ENCODE measurements at places on chromosomes 5 and 9.

DNA sequence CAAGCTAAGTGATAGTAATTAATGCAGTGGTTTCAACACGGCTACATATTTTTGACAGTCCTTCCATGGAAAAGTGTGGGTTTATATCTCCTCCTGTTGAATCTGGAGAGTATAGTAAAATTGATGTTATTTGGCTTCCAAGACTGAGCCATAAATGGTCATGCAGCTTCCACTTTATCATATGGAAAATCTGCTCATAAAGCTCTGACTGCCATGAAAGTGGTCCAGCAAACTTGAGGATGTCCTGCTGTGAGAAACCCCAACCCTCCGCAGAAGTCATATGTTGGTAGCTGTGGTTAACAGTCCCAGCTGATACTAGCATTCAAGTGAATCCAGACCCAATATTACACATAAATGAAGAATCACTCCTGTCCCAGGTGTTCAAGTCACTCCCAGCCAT, 378.3 kb downstream of the KCTD16 start:
- no peak for DNase-seq

DNA sequence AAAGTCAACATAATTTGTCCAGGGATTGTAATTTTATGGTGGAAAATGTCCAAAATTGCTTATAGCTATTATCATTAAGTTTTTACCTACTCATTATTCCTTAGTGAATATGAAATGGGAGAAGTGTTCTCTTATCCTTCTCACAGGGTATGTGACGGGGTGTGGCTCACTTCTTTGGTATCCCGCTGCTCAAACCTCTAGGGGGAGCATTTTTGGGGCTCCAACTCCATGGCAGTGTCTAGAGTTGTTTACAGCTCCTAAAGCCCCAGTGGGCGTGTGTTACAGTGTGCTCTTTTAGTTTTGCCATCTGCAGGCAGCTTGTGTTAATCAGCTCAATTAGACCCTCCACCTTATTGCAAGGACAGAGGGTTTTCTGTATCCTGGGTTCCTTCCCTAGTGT, 89.4 kb downstream of the CDKN2A start:
- no peak for DNase-seq

GRCh38 chr9:127539982-127540663, 72.0 kb upstream of the STXBP1 start:
- DNase-seq: no peak

DNA sequence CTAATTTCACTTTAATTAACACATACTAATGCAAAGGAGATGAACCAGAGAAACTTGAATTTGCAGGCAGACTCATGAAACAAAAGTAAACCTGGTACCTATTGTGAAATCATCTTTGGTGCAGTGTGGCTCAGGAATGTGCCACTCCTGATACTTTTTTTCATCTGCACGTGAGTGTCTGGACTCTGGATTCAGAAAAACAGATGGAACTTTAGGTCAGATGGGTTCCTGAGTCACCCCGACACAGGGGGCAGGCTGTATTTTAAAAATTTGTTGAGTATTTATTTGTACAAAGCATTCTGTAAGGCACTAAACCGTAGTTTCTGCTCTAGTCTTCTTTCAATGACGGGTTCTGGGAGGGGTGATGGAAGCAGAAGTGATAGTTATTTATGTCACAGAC, 52.2 kb upstream of the TUT7 start:
- no peak for DNase-seq

DNA sequence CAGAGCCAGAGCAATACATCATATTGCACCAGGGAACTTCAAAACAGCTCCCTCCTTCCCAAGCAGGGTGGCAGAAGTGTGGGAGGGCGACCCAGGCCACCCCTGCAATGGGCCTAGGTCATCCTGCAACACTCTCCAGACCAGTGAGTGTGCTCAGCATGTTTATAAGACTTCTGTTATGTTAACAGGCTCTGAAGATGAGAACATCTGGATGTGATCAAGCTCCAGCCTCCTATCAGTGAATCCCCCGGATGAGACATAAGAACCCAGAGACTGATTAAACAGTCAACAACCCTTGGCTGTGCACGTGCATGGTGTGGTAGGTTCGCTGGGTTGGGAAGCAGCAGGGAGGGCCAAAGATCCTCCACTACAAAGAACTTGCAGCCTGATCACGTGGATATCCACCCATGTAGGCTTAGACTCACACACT, 63.3 kb downstream of the ABCA1 start:
- no peak for DNase-seq

GRCh38 chr5:153569036-153569435, 78.6 kb downstream of the GRIA1 start:
- DNase-seq: no peak

- DNase-seq: no peak
Measured at GRCh38 chr9:1910269-1910811, 104.8 kb upstream of the SMARCA2 start.

GRCh38 chr5:177403102-177403791, 2.8 kb upstream of the PFN3 start:
- no peak for DNase-seq

- no peak for DNase-seq
Measured at GRCh38 chr9:16824545-16825330, 45.7 kb downstream of the BNC2 start.

GRCh38 chr9:121786543-121786948, 135.1 kb downstream of the DAB2IP start:
- DNase-seq: no peak

DNA sequence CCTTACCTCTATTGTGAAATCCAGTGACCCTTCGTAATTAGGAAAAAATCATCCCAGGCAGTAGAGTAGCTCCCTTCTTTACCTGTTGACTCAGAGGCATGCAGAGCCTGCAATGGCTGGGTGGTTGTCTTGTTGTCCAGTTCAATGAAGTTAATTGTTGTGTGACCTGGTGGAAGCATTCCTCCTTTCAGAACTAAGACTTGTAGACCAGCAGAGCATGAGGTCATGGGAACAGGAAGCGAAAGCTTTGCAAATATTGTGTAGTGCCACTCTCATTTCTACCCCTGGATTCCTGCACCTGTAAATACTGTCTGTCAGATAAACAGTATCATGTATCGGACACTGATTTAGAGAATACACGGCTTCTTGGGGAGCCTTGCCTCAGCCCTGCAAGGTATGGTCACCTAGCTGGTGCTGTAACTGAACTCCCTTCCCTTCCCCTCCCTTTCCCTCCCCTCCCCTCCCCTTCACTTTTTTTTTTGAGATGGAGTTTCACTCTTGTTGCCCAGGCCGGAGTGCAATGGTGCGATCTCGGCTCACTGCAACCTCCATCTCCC, 5.7 kb upstream of the PRXL2C start:
- DNase-seq: no peak

- DNase-seq: no peak
Measured at GRCh38 chr9:117825609-117826347, 121.6 kb downstream of the TLR4 start.

GRCh38 chr9:132187121-132187620, 25.3 kb downstream of the NTNG2 start:
- no peak for DNase-seq

- no peak for DNase-seq
Measured at GRCh38 chr9:4333231-4333740, 33.4 kb upstream of the GLIS3 start.

GRCh38 chr5:158235159-158235547, 376.2 kb upstream of the CLINT1 start:
- no peak for DNase-seq

GRCh38 chr9:94792511-94792910, 66.0 kb downstream of the AOPEP start:
- no peak for DNase-seq

GRCh38 chr9:131605770-131606590, 60.7 kb downstream of the PRRT1B start:
- DNase-seq: no peak

GRCh38 chr5:98492258-98492657, 281.2 kb upstream of the RGMB start:
- no peak for DNase-seq

DNA sequence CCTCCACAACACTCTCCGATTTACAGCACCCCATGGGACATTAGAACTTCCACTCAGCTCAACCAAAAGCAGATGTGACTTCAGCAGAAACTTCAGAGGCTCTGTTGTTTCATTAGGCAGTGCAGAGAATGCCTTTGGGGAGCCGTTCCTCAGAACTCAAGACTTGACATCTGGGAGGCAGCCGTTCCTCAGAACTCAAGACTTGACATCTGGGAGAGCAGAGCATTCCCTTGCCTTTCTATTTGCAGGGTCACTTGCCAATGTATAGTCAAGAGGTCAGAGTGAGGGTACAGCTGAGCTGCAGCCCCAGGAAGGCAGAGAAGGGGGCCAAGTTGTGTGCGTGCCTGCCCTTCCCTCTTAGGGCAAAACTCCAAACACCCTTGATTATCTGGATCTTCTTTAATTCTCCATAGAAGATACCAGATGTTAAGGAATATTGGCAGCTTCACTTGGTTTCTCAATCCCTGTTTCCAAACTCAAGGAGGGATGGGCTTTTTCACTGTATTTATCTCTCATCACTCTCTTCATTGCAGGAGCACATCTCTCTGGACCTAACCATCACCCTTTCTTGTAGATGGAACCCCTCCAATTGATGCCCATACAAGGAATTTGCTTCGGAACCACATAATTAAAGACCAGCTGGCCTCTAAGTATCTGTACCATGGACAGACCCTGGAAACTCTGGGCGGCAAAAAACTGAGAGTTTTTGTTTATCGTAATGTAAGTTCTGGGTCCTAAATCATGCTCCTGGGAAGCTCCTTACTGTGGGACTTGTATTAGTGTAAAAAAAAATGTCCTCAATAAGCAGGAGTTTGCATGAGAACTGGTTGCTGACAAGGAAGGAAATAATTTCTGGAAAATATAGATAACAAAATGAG, 25.6 kb downstream of the TGFBI start:
- DNase-seq: no peak

DNA sequence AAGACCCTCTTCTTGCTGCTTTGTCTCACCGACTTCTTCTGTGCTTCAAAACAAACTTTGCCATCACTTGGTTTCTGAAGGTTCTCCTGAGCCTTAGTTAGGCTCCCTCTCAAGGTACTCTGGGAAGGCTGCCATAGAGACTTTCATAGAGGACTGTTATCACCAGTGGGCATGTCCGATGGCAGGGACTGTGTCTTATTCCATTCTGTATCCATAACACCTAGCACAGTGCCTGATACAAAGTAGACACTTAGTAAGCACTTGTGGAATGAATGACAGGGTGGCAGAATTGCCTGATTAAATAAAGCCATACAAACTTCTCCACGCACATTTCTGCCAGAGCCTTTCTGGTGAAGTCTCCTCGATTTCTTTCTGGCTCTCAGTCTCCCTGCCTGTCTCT, 32.7 kb downstream of the AGXT2 start:
- DNase-seq: no peak

DNA sequence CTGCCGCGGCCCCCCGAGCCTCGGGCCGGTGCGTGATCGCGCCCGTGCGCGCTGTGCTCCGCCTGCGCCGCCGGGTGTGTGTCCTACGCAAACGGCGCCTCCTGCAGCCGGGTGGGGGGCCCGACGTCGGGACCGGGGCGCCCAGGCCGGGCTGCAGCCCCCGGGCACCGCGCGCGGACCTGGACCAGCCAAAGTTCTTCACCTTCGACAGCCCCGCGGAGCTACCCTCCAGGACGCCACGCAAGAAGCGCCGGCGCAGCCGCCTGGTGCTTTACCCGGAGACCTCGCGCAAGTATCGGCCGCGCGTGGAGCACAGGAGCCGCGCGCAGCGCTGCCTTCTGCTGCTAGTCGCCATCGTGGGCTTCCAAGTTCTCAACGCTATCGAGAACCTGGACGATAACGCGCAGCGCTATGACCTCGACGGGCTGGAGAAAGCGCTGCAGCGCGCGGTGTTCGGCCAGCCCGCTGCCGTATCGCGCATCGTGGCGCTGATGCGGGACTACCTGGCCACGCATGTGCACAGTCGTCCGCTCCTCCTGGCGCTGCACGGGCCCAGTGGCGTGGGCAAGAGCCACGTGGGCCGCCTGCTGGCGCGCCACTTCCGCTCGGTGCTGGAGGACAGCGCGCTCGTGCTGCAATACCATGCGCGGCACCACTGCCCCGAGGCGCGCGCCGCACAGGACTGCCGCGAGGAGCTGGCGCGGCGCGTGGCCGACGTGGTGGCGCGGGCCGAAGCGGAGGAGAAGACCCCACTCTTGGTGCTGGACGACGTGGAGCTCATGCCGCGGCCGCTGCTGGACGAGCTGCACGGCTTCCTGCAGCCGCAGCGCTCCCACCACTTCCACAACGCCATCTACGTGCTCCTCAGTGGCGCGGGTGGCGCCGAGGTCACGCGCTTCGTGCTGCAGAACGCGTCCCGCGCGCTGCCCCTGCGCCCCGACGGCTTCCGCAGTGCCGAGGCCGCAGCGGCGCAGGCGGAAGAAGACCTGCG, 1.5 kb downstream of the TOR4A start:
- no peak for DNase-seq

- DNase-seq: no peak
Measured at GRCh38 chr5:148861088-148861487, 34.7 kb downstream of the ADRB2 start.

- DNase-seq: no peak
Measured at GRCh38 chr5:159826351-159827214, 89.7 kb upstream of the ADRA1B start.

DNA sequence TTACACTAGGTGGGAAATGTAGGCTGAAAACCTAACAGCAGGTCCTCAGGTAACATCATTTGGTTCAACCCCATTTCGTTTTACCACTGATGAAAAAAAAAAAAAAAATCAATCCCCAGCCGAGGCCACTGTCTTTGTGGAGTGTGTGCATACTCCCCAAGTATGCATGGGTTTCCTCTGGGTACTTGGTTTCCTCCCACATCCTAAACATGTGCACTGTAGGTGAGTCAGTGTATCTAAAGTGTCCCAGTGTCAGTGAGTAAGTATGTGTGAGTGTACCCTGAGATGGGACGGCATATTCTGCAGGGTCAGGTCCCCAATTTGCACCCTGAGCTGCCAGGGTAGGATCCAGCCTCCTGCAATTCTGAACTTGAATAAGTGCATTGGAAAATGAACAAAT, 966.5 kb upstream of the DMAC1 start:
- DNase-seq: no peak

DNA sequence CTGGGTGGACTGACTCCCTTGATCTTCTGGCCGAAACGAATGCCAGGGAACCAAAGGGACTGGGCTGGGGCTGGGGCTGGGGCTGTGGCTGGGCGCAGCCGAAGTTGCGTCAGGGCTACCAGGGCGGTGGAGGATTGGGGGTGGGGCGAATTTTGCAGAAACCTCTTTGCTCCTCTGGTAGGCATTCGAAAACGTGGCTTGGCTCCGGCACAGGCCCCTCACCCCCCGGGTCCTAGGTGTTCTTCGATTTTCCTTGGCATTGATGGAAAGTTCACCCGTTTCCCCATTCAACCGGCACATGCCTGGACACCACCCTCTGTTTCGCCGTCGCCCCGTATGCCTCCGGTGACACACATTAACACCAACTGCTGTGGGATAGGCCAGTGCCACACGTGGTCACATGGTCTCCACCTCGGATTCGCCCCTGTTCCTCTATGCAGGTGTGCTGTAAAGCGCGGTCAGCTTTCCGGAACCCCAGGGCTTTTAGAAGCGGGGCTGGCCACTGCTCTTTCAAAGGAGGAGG, 477.1 kb downstream of the SPATA31A7 start:
- DNase-seq: no peak

- DNase-seq: no peak
Measured at GRCh38 chr5:88813805-88814575, 69.0 kb downstream of the MEF2C start.

All from NCI-H2107 (cell line).